Peyer's patch (tissue), 4 donors: ENCODE measurements at places on chromosomes 1 and 21. TPM values are rescaled to one million over a fixed set of nuclear protein-coding genes. Genes with fewer than 3 reads are reported as not detected.

DNA sequence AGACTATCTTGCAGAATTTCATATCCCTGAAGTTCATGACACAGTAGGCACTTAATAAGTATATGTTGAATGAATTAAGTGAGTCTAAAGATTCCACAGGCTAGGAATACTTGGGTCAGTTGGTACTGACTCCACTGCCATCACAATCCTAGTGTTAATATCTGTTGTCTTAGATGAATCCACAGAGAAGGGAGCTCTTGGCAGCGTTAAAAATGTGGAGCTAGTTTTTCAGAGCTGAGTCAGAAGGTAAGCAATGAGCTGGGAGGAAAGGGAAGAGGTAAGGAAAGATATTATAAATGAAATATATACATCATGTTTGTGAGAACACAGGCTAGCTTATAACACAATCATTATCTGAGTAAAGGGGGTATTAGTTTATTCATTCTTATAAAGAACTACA, 21.8 kb upstream of the GORAB start:
- DNase-seq, result no peak

GRCh38 chr1:43510621-43511020, 20.1 kb upstream of the PTPRF start:
- no peak for DNase-seq

DNA sequence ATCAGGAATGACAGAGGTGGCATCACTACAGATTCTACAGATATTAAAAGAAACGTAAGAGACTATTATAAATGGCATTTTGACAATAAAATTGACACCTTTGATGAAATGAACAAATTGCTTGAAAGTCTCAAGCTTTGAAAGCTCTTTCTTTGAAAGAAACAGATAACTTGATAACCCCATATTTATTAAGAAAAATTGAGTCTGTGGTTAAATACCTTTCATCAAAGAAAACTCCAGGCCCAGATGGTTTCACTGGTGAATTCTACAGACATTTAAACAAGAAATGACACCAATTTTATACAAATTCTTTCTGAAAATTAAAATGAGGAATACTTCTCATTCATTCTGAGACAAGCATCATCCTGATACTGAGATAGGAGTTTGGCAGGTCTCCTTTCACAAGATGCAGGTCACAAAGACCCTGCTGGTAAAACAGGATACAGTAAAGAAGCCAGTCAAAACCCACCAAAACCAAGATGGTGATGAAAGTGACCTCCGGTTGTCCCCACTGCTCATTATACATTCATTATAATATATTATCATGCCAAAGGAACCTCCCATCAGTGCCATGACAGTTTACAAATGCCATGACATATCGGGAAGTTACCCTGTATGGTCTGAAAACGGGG, 210.9 kb downstream of the AKT3 start:
- no peak for DNase-seq

- DNase-seq, result no peak
Measured at GRCh38 chr1:156935505-156936128, 15.2 kb downstream of the LRRC71 start.

DNA sequence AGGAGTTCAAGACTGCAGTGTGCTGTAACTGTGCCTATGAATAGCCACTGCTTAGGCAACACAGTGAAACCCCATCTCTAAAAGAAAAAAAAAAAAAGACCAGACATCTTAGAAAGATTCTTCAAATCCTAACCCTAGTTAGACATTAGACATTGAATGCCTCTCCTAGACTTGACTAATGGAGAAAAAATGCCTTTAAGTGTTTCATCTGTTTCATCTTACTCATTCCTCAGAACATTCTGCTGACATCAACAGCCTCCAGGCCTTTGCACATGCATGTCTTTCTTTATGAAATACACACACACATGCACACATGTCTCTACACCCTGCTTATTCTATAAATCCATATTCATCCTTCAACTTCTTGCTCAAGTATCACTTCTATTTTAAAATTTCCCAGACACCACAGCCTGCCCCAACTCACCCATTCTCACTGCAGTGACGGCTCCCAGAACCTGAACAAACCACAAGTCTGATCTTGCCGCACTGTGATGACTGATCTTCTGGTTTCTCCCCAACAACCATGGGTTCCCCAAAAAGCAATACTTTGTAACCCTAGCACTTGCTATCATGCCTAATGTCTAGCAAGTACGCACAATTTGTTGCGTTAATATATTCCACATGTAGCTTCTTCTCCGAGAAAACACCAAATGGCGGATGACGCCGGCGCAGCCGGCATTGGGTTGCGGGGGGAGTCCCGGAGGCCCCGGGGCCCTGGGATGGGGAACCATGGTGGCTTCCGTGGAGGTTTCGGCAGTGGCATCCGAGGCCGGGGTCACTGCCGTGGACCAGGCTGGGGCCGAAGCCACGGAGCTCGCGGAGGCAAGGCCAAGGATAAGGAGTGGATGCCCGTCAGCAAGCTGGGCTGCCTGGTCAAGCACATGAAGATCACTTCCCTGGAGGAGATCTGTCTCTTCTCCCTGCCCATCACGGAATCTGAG, 37.4 kb downstream of the LRRC52 start:
- DNase-seq, result no peak

- no peak for DNase-seq
Measured at GRCh38 chr21:36759348-36760083, 60.6 kb downstream of the SIM2 start.

DNA sequence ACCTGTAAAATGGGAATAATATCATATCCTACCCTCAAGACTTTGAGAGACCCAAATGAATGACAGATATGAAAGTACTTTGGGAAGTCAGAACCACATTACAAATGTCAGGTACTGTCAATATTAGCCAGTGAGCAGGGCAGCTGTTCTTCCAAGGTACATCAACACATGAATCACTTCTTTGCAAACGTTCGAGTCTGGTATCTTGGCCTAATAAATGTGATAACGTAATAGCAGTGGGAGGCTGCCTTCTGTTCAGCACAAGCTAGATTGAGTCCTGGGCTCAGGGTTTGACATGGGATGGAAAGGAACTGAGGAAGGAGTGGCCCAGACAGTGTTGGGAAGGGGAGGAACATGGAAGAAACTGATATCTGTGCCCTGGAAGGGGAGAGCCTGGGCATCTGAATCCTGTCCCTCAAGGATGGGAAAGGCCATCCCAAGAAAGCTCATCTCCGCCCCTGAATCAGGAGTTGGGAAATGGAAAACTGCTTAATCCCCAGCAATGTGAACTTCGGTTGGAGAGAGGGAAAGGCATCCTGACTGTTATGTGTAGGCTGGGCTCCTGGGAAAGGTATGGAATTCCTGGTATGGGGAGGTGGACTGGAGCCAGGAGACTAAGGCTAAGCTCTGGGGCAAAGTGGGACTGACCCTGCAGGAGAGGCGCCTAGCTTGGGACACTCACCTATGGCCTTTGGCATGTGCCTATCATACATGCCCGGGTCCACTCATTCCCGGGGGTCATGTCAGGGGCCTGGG, 14.3 kb downstream of the KCNC4 start:
- no peak for DNase-seq

KRTAP10-2 gene
- total RNA-seq, result not detected

C8A gene
- total RNA-seq, result not detected
